ENCODE measurements at places on chromosomes 5 and 9.

GRCh38 chr5:53712327-53712726, 151.9 kb downstream of the NDUFS4 start:
- no peak for DNase-seq

DNA sequence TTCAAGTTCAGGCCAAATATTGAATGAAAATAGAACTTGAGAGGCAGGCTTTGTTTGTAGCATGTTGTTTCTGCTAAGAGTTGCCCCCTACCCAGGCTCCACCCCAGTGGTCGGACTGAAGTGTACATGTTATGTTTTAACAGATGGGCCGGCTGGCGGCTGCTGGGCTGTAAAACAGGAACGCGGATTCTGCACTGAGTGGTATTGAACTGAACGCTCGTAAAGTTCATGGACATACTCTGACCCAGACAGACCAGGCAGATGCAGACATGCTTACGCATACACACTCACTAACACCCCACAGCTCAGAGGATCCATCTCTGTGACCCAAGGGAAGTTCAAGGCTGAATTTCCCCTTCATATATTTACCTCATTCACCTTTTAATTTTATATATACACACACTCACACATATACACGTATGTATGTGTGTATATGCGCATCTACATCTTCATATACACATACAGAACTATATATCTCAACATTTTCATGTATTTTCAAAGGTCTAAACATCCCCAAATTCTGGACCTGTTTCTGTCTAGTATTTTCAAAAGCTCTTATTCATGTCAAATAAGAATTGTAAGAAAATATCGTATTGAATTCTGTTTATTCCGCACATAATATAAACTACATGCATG, 1.4 kb downstream of the MARCHF3 start:
- no peak for DNase-seq

GRCh38 chr9:28832168-28832770, 1259.0 kb upstream of the C9orf72 start:
- no peak for DNase-seq

- no peak for DNase-seq
Observed at GRCh38 chr9:132575811-132576210, 6.6 kb upstream of the BARHL1 start.

DNA sequence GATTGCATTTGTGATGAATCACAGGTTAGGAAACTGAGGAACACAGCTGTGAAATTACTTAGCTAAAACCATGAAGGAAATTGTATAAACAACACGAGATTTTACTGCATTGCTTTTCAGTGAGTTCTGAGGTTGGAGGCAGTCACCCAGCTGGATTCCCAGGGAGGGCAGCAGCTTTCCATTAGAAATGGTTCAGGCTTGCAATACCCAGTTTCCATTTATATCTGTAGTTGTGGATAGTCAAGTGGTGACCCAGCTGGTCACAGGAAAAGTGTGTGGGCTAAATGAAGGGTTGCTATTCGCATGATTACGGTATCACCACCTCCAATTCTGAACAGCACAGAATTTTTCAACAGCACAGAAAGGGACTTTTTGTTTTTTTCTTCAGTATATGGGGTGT, 34.3 kb upstream of the SPATA31D4 start:
- DNase-seq, result no peak

- DNase-seq, result no peak
Observed at GRCh38 chr5:111505096-111505495, 7.2 kb downstream of the STARD4 start.

DNA sequence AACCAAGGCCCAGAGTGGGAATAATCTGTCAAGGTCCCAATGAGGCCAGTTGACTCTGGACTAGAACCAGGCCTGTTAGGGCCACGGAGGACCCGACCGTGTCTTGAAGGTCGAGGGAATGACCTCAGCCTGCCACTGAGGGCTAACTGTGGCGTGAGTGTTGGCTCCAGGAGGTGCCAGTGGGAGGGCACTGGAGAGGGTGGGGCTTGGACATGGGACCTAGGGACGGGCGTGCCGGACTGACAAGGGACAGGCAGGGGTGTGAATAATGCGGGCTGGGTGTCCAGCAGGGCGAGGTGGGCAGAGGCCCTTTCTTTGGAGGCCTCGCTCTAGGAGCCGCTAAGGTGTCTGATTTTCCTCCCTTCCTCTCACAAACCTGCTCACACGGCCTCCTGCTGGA, 7.5 kb downstream of the ADAMTSL2 start:
- no peak for DNase-seq

GRCh38 chr5:135502836-135503520, 32.8 kb downstream of the NEUROG1 start:
- DNase-seq, result no peak

- DNase-seq, result peak; percentile 34
Observed at GRCh38 chr9:6757132-6757455, 679 bp upstream of the KDM4C start.

- no peak for DNase-seq
Observed at GRCh38 chr9:81113453-81114124, 575.8 kb downstream of the TLE1 start.

DNA sequence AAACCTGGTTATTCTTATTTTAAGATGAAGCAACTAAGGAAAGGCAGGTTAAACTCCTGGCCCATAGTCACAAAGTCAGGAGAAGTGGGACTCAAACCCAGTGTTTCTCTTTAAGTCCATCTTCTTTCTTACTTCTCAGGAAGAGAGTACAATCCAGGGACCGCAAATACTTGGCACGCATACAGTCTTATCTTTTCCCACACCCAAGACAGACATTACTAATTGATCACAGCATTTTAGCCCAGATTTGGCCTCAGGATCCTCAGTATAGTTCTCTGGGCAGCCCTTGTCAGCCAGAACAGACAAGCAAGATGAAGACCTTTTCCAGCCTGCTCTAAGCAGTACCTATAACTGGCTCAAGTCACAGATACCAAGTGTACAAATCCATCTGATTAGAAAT, 125.5 kb upstream of the RAI14 start:
- no peak for DNase-seq

- no peak for DNase-seq
Observed at GRCh38 chr5:130065617-130066016, 161.4 kb downstream of the CHSY3 start.

DNA sequence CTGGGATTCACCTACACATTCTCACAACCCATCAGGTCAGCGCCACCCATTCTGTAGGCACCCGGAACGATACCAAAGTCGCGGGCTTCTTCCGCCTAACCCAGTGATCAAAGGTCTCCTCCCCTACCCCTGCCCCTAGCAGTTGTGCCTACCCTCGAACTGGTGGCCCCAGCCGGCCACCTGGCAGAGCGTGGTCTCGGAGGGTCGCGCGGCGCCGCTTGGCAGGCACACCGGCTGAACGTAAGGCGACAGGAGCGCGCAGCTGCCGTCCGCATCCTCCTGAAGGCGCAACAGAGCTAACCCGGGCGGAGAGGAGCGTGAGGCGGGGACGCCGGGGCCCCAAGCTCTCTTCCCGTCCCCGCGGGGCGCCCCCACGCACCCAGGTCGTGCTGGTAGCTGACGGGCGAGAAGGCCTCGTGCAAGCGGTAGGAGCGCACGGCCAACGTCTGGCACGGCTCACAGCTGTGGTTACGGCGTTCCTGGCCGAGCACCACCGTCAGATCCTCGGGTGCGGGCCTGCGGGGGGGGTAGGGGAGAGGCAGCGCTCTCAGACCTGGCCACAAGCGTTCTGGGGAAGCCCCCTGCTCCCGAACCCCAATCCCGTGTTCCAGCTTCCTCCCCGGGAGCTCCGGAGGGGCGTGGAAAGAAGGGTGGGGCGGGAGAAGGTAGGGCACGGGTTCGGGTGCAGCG, 2.8 kb upstream of the PFN3 start:
- no peak for DNase-seq

- DNase-seq, result no peak
Observed at GRCh38 chr5:72597456-72597948, 90.3 kb upstream of the ZNF366 start.

- no peak for DNase-seq
Observed at GRCh38 chr9:1535599-1535998, 479.5 kb upstream of the SMARCA2 start.

- DNase-seq, result no peak
Observed at GRCh38 chr5:143258559-143259253, 144.8 kb downstream of the NR3C1 start.

GRCh38 chr5:96902876-96903275, 26.6 kb downstream of the ERAP2 start:
- no peak for DNase-seq

Data from stimulated activated CD8-positive, alpha-beta memory T cell treated with anti-CD3 and anti-CD28 coated beads, Interleukin-4, amount 100 ng/mL, for 1 hour (primary cell).